ENCODE measurements at places on chromosomes 7 and 10.

DNA sequence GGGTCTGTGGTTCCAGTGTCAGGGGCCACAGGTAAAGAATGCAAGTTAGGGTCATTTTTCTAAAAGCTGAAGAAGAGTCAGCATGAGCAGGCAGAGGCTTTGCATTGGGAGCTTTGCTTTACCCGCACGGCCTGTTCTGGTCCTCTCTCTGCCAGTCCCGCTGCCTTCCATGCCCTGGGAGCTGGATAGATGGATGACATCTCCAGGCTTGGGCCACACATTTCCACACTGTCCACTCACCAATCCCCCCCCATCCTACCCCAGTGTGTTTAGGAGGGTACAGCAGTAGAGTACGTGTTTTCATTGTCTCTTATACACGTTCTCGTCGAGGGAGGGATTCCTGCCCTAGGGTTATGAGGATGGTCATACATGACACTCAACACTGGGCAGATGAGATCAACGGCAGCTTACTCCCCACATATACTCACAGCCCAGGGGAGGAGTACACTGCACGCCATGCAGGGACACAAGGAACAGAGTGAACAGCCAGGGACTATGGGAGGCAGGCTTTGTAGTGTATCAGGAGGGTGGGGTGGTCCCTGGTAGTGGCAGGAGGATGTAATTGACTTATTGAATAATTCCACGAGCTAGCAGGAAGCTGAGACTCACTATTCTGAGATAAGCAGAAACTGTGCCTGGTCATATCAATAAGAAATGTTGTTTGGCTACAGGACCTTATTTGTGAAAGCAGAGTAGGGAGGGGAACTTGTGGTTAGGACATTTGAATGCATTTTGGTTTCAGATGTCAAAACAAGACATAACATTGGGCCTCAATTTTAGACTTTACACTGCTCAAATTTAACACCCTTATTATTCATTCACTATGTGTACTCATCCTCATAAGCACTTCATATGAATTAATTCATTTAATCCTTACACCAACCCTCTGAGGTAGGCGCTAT is 36.6 kb downstream of the PLPP4 start:
- DNase-seq, result no peak

- peak; percentile 29 for DNase-seq
Measured at GRCh38 chr10:48608279-48608681, 3.4 kb upstream of the ARHGAP22 start.

DNA sequence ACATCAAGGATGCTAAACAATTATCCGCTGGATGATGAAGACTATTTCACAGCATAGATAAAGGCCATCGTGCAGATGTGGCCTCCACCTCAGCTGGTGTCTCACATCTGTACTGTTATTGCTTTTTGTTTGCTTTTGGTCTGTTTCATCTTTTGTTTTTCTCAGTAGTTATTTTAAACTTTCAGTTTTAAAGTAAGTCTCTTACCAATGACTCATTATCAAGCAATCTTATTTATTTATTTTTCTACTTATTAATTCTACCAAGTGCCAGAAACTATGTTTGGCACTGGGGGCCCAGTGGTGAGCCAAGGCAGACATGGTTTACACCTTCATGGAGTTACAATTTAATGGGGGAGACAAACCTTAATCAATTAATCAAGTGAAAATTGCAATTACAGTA is 250.9 kb upstream of the TMEM72 start:
- DNase-seq, result no peak

DNA sequence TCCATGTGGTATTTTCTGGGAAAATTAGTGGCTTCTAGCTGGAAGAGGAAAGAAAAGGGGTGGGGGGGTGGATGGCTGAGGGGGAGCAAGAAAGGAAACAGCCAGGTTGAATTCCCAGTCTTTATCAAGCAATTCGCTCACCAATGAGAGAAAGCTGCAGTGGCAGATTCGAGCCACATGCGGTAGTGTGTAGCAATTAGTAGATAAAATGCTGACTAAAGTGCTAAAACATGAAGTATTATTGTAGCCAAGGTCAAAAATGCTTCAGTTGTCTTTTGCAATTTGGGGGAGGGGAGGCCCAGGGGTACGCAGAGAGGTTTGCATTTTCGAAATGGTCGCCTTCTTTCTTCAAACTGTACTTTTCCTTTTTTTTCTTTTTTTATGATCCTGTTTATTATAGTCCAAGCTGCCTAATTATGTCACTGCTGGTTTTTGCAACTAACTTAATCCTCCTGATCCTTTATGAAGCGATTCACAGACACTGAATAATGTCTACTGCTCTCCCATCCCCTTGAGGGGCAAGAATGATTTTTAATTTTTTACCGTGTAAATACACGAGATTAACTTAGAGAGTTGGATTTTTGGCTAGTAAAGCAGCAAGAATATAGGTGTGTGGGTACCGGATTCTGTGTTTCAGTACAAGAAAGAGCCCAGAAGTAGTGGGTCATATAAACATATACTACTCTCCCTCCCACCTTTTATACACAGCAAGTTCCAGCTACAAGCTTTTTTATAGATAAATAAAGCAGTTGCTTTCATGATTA is 3.6 kb upstream of the ARID5B start:
- DNase-seq, result no peak

- no peak for DNase-seq
Measured at GRCh38 chr7:123641901-123642300, 13.8 kb upstream of the LMOD2 start.

DNA sequence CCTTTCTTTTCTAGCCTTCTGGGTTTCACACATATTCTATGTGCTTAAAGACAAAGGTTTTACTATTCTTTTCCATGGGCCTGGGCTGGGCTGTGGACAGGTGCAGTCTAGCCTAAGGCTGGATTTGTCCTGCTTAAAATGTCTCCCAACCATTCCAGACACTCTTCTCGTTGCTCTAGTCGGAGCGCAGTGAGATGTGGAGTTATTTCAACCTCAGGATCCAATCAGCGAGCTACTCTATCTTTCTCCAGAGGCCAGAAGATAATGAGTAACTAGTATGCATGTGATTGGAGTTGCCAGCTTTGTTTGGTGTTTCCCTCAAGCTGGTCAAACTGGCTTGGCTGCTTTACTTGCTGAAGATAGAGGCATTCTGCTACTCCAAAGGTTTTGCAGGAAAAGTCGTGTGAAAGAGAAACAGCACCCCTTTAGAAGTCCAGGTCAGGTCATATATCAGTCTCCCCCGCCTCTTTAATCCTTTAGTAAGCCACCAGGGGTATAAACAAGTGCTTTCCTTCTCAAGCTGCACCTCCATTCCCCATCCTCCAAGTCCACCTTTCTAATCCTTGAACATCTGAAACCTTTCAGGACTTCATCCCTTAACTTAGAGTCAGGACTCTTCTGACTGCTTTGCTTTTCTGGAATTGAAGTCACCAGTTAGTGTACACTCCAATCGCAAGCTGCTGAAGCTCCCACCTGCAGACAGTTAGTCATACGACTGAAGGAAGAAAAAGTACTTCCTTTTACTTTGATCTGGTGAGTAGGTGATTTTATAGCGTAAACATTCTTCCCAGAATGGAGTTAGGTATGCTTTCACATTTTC is 78.8 kb downstream of the DNMBP start:
- DNase-seq, result no peak

DNA sequence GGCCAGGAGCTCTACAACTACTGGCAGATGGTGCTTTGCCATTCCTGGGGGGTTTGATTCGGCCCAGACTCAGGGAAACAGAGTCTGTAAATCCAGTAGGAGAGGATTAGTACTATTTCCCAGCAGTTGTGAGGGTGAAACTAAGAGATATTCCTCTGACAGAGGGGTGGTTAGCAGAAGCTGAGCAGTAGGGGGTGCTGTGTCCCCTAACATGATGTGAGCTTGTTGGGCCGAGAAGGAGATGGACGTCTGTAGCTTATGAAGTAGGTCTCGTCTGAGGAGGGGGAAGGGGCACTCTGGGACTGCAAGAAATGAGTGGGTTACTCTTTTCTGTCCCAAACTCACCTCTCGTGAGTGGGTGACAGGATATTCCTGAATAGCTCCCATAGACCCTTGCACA is 179.2 kb upstream of the MBL2 start:
- DNase-seq, result no peak

DNA sequence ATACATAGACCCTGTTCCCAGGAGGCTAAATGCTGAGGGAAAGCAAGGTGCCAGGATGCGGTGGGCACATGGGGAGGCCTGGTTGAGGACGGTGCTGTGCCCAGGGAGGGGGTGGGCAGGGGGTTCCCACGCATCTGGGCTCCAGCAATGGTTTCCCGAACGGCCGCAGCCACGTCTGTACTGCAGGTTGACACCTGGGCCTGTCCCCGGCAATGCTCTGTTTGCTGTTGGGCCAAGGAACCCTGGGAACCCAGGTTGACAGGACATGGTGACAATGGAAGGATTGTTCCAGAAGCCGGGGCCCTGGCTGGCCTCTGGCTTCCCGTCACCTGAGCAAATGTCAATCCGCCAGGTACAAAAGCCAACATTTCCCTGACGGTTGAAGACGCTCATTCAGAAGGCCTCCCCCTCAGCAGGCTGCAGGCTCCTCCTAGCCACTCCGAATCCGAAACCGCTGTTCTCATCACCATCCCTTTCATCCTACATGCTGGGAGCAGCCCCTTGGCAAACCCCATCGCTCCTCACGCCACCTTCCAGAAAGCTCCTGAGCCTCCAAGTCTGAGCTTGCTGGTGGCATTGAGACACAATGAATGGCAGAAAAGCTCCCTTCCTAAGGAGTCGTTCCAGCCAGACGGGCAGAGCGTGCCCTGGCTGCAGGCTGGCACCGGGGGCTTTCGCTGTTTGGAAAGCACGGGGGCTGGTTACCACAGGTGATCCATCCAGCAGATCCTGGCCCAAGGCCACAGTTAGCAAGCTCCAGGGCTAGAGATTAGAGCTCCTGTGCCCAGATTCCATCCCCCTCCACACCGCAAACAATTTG is 31.2 kb downstream of the SPOCK2 start:
- no peak for DNase-seq

DNA sequence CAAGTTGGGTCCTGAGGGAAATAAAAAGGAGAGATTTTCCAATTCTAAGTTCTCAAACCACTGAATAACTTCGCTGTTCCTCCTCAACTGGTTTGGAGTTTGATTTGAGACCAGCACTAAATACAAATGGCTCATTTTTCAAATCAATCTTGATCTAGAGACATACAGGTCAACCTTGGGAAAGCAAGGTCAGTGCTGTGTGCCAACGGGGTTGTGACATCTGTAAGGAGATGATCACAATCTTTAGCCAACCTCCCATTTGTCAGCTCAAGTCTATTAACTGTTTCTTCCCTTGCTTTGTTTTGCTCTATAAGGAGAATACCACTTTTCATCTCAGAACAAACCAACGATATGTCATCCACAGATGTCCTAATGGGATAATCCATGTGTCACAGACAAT is 131.1 kb downstream of the TAX1BP1 start:
- DNase-seq, result no peak

DNA sequence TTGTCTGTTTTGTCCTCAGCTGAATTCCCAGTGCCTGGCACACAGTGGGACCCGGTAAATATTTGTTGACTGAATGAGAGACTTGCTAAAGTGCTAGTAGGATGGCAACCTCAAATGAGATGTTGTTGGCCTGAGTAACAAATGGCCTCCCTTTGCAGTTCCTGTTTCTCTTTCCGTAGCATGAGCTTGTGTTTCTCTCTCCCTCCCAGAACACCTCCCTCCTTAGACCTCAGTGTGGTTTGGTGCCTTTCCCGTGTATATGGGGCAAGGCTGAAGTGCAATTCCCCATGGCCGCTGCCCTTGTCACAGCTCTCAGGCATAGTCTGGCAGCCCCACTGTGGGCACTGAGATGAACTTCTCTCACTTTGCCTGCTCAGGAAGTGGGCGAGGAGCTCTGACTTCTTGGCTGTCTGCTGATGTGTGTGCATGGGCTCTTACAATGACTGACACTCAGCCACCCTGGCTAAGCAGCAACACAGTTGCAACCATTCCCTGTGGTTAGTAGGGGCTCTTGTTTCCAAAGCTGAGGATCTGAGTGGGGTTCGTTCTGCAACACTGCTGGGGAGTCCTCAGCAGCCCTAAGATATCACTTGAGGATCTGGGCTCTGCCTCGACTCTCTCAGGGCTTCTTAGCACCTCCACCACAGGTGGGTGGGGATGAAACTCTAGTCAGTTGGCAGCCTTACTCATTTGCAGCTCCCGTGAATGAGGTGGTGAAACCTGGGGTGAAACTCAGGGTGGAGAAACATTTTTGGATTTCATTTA is 136.1 kb downstream of the ICA1 start:
- DNase-seq, result peak; percentile 86

DNA sequence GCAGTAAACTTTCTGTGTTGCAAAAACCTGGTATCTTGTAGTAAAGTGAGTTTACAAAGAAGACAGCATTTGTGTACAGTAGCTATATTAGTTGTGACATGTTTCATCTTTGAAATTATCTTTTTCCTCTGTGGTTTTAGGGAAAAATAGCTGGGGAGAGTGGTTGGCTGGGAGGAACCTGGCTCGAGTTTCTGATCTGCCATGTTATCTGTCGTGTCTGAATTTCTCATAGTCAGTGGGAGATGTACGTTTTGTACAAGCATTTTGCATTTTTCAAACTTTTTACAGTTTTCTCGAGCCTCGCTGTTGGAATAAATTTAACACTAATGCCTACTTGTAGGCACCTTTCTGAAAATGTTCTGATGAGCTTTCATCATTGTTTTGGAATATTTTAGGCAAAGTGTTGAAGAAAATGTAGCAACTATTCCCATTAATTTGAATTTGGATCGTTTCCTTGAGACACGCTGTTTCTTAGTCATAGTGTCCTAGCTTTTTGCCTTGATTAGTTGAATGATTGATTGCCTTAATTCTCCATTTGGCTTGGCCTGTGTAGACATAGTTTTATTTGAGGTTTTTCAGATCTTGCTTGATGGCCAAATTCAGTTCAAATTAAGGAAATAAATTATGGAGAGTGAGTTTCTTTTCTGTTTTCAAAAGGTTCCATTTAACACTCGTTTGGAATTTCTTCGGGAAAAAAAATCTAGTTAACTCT is 65.1 kb downstream of the CAMK1D start:
- no peak for DNase-seq

DNA sequence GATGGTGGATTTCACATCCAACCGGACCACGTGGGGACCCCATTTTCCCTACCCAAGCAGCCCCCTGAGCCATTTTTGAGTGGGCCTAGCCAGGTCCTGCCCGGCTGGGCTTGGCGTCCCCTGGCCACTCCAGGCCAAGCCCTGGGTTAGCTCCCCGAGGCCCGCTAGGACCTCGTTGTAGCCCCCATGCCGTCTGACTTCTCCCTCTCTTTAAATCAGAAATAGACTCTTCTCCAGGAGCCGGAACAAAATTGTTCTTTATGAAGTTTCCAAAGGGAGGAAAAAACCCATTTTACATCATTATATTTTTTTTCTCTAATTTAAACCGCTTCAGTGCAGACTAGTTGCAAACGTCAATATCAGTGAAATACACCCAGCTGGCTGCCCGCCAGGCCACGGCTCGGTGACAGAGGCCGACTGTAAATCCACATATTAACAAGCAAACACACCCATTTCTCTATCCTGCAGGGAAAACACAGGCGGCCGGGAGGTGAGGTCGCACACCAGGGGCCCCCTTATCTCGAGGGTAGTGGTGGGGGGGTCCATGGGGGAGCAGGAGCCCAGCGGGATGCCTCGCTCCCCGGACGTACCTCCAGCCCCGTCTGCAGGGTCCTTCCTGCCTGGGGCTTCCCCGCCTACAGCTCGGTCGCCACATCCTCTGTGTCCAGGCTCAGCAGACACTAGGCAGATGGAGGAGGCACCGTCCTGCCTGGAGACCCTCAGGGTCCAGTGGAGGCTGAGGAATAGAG is 72.7 kb downstream of the ELFN1 start:
- peak; percentile 13 for DNase-seq
